HS-27A (cell line): ENCODE measurements at places on chromosomes 5 and 9.

DNA sequence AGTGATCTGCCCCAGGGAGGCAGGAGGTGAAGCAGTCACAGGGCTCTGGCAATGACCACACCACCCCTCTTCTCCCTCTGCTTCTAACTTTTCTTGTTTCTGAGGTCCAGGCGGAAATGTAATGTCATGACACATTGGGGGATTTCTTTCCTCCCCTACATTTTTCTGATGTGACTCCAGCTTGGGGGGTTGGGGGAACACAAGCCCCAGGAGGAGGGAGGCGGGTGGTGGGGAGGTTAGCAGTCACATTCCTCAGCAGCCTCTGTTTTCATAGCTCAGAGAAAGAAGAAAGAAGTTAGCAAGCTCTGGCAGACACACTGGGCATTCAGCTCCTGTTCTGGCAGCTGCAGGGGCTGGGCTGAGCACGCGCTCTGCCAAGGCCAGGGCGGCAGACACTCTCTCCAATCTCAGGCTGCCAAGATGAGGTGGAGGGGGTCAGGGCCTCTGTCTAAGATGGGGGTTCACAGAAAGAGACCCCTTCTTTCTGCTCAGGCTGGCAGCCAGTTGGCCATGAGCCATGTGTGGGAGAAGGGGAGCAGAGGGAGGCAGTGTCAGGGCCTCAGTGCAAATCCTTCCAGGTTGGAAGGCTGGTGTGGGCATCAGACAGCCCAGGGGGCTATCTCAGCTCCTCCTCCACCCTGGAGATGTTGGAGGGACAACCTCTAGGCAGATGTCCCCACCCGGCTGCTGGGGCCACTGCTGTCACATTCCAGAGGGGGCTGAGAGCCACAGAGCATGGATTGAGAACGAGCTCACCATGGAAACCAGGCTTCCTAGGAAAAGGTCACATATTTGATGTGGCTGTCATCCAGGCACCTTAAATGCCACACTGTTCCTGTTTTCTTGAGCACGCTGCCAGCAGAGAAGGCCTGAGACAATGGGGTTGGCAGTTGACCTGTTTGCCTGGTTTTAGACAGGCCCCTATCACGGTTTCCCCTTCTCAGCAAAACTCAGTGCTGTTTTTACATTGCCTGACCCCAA lies 20.1 kb upstream of the PFDN1 start:
- DNase-seq, result peak; percentile 80

DNA sequence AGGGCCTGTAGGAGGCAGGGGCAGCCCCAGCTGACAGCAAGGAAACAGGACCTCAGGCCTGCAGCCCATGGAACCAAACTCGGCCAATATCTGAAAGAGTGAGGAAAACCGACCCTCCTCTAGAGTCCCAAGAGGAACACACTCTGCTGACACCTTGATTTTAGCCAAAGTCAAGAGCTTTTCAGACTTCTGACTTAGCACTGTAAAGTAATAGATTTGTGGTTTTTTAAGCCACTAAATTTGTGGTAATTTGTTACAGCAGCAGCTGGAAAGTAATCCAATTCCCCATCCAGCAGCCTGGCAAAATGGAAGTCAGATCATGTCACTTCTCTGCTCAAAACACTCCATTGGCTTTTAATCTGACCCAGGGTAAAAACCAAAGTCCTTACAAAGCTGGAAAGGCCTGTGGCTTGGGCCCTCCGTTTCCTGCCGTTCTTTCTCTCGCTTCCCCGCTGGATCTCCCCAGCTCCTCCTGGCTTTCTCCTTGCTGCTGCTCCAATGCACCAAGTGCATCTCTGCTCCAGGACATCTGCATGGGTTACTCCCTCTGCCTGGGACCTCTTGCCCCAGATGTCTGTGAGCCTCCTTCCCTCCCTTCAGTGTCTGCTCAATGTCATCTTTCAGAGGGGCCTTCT lies 79.0 kb downstream of the C5orf15 start:
- DNase-seq, result no peak

DNA sequence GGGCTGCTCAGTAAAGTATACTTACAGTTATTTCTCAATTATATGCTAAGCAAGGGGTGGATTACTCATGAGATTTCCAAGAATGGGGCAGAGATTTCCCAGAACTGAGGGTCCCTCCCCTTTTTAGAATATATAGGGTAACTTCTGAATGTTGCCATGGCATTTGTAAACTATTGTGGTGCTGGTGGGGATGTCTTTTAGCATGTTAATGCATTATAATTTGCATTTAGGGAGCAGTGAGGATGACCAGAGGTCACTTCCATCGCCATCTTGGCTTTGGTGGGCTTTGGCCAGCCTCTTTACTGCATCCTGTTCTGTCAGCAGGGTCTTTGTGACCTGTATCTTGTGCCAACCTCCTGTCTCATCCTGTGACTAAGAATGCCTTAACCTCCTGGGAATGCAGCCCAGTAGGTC lies 35.5 kb downstream of the TTC1 start:
- no peak for DNase-seq

DNA sequence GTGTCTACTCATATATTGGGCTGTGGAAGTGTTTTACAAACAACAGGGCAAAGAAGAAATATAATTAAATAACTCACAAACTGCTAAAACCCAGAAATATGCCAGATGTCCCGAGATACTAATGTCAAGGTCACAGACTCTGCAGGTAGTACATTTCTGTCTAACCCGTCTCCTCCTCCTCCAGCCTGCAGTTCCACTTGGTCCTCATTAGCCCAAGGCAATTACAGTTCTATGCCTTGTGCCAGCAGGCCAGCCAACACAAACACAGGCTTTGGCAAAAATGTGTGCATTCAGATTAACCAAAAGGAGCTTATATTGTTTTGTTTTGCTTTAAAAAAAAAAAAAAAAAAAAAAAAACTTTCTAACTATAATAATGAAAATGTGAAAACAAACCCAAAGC lies 148.8 kb downstream of the MYO10 start:
- no peak for DNase-seq

GRCh38 chr9:97705354-97705950 lies 8.3 kb upstream of the XPA start:
- DNase-seq, result no peak

- DNase-seq, result no peak
These were observed 125.5 kb upstream of the FAM174A start for GRCh38 chr5:100409660-100410151.

DNA sequence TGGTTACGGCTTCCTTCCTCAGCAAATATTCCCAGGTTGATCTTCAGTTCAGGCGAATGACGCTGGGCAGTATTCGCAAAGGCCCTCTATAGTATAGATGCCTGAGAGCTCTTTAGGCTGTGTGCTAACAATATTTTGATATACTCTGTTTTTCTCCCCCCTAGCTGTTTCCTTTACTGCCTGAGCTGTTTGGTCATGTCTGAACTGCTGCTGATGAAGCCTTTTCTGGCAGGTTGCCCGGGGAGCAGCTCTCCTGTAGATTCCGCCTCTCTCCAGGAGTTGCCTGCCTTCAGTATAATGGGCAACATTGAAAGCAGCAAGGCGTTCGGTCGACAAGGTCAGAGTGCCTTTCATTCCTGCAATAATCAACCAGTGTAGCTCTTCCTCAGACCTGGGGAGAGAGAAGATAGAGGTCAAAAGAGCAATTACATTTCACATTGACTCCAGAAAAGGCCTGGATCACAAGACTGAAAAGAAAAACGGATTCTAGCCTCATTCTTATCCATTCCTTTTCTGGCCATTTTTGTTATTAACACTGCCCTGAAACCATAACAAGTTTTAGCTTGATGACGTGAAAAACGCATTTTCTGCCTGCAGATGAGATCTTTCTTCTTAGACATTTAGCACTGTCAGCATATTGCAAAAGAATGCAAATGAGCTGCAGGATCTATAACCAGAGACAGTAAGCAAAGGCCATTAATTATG lies 60.1 kb upstream of the ZNF608 start:
- DNase-seq, result no peak

DNA sequence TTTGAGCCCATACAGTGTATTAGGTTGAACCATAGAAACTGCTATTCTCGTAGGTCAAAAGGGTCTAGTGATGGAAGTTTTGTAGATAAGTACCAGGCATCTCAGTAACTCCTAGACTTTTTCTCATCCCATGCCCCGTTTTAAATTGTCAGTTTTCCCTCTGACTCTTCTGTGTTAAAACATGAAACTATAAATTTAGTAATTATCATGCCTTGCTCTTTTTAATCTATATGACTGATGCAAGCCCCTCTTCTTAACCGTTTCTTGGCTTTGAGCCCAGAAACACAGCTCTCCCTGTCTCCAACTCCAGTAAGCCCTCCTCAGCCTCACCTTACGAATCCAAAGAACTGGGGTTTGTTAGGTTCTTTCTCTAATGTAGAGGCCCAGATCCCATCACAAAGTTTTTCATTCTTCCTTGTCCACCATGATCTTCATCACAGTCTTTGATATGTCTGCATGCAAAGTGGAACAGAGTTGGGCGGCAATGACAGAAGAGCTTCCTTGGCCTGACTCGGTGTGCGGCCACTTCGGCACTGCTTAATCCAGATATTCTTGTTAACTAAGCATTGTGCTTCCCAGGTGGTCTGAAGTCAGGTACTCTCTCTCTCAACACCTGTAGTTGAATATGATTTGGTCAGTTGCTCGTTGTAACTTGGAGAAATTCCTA lies 21.1 kb downstream of the RGMB start:
- DNase-seq, result no peak

GRCh38 chr9:109812331-109812730 lies 32.3 kb downstream of the PALM2AKAP2 start:
- no peak for DNase-seq

- no peak for DNase-seq
These were observed 20.9 kb downstream of the OR2Y1 start for GRCh38 chr5:180718810-180719453.

DNA sequence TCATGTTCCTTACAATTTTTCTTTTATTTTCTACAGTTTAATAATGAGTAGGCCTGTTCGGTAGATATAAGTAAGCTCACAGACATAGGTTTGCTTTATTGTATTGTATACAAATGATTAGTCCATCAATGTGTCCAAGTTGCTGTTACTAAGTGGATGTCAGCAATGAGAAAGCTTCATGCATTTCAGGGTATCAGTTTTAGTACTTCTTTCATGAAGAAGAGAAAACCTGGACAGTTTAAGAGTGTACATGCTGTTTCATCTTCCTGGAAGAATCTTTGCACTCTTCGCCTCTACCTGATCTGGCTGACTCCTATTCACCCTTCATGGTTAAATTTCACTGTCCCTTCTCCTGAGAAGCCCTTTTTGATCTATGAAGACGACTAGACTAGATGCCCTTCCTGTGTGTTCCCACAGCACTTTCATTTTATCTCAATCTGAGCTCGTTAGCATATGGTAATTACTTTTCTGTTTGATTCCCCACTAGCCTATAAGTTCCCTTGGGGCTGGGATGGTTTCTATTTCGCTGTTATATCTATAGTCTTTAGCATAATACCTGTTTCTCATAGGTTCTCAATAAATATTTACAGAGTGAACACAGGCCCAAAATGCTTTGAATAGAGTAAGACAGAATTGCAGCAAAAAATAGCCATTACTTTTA lies 70.7 kb downstream of the CETN3 start:
- DNase-seq, result no peak

DNA sequence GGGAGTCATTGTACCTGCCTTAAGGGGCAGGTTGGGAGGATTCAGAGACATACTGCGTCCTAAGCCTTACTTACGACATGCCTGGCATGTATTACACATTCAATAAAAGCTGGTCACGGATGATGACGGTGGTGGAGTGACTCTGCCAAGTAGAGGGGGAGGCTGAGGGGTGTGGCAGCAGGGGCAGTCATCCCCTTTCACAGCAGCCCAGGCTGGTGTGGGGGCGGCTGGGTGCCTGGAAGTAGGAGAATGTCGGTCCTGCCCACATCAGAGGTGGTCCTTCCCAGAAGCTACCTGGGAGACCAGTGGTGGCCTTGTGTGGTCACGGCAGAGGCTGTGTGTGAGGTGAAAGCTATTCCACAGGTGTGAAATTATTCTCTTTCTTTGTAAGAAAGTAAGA lies 8.9 kb downstream of the ZBTB34 start:
- no peak for DNase-seq

- no peak for DNase-seq
These were observed 4.2 kb downstream of the ARID3C start for GRCh38 chr9:34624475-34625185.

DNA sequence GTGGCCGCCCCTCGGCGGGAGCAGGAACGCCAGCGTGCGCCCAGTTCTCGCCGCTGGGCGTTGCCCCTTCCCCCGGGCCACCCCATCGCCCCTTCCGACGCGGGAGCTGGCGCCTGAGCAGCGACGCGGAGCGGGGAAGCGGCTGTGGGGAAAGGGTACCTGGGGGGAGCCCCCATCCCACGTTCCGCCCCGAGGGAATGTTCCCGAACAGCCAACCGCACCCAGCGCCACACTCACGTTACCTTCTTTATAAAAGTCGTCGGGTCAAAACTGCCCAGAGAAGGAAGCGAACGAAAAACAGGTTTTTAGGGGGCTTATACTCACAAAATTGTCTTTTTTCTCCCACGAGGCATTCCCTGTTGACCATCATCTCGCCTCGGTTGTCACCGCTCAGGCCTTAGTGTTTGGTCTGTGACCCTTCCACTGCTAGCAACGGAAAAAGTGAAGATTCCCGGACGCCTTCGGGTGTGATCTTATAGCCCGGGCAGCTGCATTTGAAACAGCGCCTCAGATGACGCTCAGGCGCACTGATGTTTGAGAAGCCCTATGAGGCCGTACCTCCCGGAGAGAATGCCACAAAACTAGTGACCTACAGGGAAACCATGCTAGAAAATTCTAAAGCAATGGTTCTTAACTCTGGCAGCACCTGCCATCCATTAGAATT lies 475 bp upstream of the GOLM1 start:
- DNase-seq, result peak; percentile 24

DNA sequence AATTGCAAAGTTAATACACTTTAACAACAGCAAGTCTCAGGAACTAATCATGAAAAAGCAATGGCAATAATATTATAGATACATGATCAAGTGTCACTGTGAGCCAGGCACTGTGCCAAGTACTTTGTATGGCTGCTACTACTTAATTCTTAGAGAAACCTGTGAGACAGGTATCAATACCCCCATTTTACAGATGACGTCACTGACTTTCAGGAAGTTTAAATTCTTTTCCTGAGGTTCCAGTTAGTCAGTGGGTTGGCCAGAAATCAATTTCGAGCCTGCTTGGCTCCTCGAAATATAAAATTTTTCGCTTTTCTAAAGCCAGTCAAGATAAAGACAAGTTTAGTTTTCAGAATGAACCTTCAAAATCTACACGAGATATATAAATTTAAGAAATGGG lies 130.3 kb downstream of the SLC12A2 start:
- DNase-seq, result no peak

DNA sequence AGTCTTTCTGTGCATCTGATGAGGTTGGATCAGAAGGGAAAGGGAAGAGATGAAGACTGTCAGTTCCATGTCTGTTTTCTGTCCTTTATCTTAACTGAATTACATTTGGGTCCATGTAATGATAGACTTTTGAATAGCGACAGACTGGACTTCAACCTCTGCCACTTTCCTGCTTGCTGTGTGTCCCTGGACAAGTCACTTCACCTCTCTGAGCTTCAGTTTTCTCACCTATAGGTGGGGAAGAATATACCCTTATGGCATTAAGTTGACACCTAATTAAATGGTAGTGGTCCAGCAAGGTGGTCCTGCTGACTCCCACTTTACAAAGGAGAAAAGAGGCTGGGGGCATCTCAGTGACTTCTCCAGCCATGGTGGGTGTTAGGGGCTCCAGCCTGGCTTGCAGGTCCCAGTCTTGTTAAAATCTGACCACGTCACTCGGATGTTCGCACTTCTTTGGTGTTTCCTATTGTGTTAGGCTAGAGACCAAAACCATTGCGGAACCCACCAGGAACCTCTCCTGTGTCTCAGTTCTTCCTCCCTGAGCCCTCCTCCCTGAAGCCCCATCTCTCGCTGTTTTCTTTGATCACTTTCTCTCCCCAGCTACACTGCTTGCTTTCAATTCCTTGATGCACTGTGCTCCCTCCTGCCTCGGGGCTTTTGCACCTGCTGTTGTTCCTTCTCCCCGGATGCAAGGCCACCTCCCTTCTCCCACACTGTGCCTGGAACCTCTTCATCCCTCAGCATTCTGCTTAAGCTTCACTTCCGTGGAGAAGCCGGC lies 256.5 kb downstream of the NSG2 start:
- no peak for DNase-seq
